ENCODE measurements at places on chromosomes 5 and 9. TPM values are rescaled to one million over a fixed set of nuclear protein-coding genes. Genes with fewer than 3 reads are reported as not detected.

DNA sequence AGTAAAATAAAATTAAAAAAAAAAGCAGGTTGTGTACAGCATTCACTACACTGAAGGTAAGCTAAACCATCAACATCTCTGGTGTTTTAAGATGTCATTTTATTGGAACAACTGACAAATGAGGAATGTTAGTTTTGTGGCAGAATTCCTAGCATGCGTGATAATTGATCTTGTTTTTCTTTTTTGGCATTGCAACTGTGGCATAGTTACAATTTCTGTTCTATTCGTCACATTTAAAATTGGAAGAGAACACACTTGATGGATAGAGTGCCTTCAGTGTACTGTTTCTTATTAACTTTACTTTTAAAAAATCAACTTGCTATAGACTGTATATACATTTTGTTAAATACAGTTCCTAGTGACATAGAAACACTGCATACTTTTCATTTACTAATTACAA lies 43.6 kb upstream of the TNFSF15 start:
- DNase-seq, result no peak

- DNase-seq, result no peak
These were observed 626.7 kb downstream of the CCDC171 start for GRCh38 chr9:16179566-16179965.

- DNase-seq, result no peak
These were observed 223.0 kb upstream of the NUDT12 start for GRCh38 chr5:103785569-103785968.

DNA sequence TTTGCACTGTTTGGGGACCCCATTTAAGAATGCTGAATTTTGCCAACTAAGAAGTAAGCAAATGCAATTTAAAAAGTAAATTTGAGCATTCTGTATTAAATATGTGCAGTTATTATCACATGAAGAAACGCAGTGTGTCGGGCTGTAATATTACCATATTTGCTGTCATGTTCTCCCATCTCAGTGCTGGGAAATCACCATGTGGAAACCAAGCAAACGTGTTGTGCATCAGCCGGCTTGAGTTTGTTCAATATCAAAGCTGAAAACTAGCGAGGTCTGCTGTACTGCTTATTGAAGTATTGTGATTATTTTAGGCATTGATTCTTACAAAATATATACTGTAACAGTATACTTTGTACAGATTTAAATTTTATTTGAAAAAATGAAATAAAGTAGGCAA lies 2.6 kb downstream of the IGIP start:
- DNase-seq, result no peak

GRCh38 chr9:114143234-114143633 lies 12.1 kb upstream of the COL27A1 start:
- DNase-seq, result no peak

GRCh38 chr5:113336975-113337374 lies 97.8 kb downstream of the TSSK1B start:
- DNase-seq, result peak; percentile 74

GRCh38 chr9:28435456-28435855 lies 862.2 kb upstream of the C9orf72 start:
- no peak for DNase-seq

- DNase-seq, result no peak
These were observed 81.1 kb downstream of the AOPEP start for GRCh38 chr9:94807556-94807955.

TUSC1 gene
- 15.4 TPM for total RNA-seq

SLC6A3 gene
- total RNA-seq, result 0.16 TPM

SPATA31E1 gene
- not detected for total RNA-seq

LCN15 gene
- total RNA-seq, result 0.63 TPM
